ENCODE measurements at places on chromosomes 2 and 18.
A peak's percentile ranks its signal among the peaks of the same experiment; 100 is the strongest.

DNA sequence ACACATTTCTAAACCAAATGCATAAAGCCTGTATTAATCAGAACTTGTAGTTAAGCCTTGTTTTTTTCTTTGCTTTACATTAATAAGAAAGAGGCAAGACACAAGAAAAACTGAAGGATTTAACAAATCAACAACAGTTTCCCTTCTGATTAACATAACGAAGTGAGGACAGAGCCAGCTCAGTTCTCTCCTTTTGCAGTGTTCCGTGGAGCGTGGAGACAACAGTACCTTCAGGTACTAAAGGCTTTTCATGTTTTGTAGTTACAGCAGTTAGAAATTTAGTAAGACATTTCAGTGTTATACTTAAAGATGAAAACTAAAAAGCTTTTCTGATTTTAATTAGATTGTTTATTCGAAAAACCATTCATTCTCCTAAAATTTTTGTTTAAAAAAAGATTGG is 115.2 kb downstream of the FMNL2 start:
- DNase-seq: no peak

DNA sequence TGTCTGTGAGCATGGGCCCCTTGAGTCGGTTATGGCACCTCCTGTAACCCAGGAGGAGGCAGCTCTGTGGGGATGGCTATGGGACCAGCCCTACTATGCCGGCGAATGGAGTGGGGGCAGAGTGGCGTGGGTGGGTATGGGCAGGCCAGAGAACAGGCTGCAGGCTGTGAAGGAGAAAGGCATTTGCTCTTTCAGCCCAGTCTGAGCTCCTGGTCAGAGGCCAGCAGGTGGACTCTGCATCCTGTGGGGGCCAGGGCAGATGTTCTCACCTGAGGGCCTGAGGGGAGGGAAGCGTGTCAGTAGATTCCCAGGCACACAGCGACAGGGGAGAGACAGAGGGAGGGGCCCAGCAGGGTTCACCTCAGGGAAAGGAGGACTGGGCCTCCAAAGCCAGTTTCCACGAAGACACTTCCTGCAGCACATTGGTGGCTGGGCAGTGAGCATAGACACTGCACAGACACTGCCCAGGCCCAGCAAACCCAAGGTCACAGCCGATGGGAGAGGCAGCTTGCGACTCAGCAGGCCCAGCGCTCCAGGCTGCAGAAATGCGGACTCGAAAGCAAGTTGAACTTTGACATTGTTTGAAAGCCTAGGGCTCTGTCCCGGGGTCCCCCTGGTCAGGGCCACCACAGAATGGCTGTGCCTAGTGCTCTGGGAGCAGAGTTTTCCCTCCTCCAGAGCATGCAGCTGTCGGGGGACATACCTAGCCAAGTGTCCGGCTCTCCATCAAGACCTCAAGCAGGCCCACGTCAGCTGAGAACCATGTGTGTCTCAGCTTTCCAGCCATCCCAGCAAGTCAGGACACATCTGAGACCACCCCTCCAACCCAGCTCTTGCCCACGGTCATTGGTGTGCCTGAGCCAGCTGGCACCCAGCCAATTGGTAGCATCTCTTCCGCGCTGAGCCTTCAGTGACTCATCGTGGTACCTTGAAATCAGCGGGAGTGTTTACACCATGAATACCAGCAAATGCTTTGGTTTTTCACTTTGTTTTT is 53.8 kb downstream of the TGOLN2 start:
- DNase-seq: peak; percentile 73

GRCh38 chr18:22324191-22325131 is 93.3 kb downstream of the CTAGE1 start:
- no peak for DNase-seq

- peak; percentile 52 for DNase-seq
These were observed 419.9 kb downstream of the TGIF1 start for GRCh38 chr18:3869848-3870247.

DNA sequence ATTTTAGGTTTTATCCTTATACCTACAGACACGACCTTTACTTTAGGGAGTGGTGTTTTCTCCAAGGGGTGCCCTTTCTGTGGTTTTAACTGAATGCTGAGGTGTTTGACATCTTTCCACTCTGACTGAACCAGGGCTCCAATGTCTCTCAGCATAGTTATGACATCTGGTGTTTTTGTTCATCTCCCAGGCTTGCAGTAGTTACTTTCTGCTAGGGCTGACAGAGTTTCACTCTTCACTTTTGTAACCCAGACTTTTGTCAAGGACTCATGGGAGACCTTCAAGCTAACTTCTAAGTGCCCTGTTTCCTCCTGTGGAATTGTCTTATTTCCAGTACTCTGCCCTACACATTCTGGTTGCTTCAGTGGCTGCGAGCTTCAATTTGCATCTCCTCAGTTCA is 103.1 kb downstream of the CCDC85A start:
- no peak for DNase-seq

GRCh38 chr2:149562324-149562723 is 25.3 kb downstream of the MMADHC start:
- no peak for DNase-seq

DNA sequence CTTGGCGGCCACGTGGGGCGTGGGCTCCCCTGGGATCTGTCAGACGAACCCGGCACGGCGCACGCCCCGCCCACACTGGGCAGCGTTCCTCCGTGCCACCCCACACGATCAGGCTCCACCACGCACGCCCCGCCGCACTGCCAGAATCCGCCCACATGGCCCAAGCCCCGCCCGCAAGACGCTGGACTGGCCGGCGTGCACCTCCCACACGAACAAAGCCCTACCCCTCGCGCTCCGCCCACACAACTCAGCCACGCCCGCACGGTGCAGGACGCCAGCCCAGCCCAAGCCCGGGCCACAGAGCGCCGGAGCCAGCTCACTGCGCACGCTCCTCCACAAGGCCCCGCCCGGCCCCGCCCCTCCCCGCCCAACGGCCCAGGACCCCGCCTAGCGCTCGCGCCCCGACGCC is 555 bp downstream of the TMEM18 start:
- DNase-seq: peak; percentile 96

GRCh38 chr2:226423498-226423960 is 376.1 kb downstream of the IRS1 start:
- no peak for DNase-seq

DNA sequence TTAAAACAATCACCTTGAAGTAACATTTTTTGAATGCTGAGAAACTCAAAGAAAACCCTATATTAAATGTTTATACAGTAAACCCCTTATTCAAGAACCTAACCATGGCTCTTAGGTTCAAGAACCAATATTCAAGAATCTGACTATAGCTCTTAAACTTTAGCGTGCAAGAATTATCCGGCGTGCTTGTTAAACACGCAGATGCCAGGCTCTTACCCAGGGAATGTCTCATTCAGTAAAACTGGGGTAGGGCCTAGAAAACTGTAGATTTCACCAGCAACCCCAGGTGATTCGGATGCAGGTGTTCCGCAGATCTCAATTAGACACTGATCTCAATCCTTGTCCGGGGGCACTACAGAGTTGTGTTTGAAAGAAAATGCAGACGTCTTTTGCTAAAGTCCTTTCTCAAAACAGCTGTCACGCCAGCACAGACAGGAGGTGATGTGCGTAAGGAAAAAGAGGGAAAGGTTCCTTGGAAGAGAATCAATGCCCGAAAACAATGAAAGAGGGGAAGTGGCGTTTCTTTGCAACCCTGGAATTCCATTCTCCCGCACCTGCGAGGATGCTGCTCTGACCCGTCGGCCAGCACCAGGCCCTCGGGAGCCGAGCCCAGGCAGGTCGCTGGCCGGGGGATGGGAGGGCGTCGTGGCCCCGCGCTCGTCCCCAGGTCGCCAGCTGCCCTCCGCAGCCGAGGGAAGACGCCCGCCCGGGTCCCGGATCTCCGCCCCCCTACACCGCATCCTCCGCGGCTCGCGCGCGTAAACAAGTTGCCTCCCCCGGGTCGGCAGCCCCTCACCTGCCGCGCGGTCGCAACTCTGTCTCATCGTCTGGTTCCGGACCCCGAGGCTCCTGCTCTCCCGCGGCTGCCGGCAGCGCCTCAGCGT is 851 bp downstream of the EIF2AK3 start:
- DNase-seq: no peak

GRCh38 chr2:198347349-198347748 is 543.0 kb downstream of the PLCL1 start:
- DNase-seq: no peak

DNA sequence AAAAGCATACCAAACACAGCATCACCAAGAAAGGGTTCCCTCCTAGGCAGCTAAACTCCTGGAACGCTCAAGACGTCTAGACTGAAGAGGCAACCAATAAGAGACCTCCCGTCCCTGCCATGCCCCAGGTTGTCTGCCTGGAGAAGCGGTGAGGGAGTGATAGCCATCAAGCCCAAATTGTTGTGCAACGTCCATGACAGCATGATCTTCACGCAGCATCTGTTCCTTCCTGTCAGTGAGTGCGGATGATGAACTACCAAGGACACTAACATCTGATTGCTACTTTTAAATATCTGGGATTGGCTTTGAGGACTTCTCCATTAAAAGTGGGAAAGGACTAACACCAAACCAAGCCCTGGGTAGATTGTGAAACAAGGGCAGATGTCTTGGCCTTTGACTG is 149.7 kb downstream of the TXNL1 start:
- no peak for DNase-seq

GRCh38 chr2:199556527-199557285 is 99.0 kb upstream of the SATB2 start:
- DNase-seq: no peak

- DNase-seq: no peak
These were observed 1.4 kb downstream of the GPATCH11 start for GRCh38 chr2:37085731-37086147.

DNA sequence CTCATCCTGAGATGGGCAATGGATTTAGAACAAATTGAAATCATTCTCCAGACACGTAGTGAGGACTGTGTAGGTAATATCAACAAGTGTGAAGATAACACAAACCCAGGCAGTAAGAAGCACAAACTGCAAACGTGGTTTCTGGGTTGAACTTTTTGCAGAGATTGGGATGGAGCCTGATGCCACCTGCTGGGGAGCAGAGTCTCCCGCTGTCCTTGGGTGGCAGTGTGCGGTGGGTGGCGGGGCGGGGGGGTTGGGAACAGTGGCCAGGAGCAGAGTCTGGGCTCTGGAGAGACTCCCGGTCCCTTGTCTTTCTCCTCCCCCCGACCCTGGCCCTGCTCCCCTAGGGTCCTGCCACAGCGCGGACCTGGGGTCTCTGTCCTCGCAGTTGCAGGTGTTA is 19.5 kb downstream of the TRAF3IP1 start:
- DNase-seq: no peak

- no peak for DNase-seq
These were observed 14.7 kb upstream of the SLC4A3 start for GRCh38 chr2:219612577-219613286.
